ENCODE measurements at places on chromosomes 2 and 18.

DNA sequence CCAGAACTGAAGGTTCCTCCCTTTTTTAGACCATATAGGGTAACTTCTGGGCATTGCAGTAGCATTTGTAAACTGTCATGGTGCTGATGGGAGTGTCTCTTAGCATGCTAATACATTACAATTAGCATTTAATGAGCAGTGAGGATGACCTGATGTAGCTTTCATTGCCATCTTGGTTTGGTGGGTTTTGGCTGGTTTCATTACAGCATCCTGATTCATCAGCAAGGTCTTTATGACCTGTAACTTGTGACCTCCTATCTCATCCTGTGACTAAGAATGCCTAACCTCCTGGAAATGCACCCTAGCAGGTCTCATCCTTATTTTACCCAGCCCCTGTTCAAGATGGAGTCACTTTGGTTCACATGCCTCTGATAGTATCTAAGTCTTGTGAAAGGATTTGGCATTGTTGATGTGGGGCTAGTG lies 159.0 kb downstream of the TMX3 start:
- no peak for DNase-seq

DNA sequence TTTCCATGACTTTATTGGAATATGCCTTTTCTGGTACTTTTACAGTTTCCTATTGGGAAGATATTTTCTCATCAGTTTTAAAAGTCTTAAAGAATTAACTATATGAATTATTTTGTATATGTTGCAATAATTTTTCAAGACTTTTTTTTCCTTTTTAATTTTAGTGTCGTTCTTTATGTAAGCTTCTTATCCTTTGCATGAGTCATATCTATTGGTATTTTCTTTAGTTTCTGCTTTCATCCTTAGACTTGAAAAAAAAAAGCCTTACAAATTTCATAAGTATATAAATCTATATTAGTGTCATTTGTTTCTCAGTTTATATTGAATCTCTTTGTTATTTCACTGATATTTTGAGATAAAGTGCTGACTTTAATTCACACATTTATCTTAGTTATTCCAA lies 94.9 kb downstream of the DSEL start:
- DNase-seq = no peak

DNA sequence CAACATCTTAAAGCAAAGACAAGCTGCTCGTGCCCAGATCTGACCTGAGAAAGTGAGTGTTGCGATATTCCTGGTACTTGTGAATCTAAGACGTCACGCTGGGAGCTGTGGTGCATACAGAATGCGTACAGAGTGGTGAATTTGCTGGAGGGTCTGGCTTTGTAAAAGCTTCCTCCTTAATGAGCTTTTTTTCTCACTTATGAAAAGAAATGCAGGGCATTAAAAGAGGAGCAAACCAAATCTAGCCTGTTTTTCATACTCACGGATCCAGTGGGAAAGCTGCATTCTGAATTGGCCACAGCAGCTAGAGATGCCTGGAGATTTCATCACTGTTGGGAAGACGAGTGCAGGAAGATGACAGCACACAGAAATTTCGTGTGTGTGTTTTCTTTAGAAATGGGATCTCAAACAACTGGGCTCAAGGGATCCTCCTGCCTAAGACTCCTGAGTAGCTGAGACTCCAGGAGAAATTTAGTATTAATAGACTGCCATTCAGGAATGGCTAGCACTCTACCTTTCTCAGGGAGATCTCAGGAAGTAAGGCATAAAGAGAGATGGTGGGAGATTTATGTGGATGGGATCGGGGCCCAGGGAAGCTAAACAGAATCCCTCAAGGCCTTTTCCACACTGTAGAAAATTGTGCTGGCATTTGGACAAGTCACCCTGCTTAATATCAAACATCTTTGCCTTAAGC lies 181.3 kb downstream of the ALPK2 start:
- no peak for DNase-seq

GRCh38 chr2:70519453-70519852 lies 34.2 kb downstream of the TGFA start:
- DNase-seq = no peak

- DNase-seq = no peak
These were observed 292.1 kb upstream of the KLHL29 start for GRCh38 chr2:23092831-23093230.

DNA sequence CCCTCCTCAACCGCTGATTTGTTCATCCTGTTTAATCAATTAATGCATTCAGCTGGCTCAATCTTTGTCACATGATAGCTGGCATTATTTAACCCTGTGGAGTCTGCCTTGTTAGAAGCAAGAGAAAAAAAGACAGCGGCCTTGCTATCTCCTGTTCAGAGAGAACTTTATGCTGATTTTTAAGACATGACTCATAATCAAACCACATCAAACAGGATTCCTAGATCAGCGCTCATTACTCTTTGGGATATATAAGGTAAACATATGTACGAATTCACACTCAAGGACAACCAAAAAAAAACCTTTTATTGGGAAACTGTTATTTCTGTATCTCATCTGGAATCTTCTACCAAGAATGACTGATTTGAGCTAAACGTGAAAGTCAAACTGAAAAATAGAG lies 195.1 kb downstream of the C1D start:
- DNase-seq = no peak

DNA sequence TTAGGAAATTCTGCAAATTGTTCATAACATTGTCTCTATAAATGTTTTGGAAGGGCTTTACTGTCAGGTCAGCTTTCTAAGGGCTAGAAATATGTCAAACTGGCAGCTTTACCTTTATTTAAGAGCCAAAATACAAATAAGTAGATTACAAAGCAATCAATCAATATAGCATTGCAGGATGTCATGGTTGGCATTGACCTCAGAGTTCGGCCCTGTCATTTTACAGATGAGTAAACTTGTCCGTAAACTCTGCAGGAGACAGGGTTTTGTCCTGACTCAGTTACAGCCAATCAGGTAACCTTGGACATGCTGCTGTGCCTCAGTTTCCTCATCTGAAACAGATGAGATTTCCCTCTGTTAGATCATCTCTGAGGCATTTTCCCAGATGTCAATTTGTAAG lies 25.9 kb upstream of the ZEB2 start:
- DNase-seq = no peak

- DNase-seq = no peak
These were observed 59.6 kb downstream of the STPG4 start for GRCh38 chr2:47095349-47096020.

- no peak for DNase-seq
These were observed 208.6 kb upstream of the APCDD1 start for GRCh38 chr18:10245846-10246175.

DNA sequence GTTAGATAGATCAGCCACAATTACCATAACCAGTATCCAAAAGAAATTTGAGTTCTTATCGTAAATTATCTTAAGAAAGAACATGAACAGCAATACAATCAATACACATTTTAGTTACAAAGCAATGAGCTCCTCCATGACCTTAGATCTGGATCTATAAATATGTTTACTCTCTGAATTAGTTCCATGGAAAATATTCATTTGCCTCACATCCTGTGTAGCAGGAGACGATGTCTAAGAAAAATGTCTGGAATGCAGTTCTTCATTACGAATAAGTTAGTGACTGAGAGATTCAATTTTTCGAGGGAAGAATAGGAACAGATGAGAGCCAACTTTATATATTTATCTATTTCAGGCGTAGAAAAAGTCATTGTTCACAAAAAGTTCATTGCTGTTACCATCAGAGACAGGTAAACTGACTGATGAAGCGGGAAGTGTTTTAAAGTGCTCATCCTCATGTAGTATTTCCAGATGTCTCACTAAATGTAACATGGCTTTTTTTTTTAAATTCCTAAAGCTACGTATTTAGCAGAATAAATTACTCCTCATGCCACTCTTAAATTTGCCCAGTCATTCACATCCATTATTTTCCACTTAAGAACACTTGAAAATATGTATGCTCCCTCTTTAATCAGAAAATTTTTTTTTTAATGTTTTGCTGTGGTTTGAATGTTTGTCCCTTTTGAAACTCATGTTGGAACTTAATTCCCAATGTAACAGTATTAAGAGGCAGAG lies 106.5 kb upstream of the SCN1A start:
- DNase-seq = no peak

- no peak for DNase-seq
These were observed 29.0 kb upstream of the GIGYF2 start for GRCh38 chr2:232667989-232668583.

DNA sequence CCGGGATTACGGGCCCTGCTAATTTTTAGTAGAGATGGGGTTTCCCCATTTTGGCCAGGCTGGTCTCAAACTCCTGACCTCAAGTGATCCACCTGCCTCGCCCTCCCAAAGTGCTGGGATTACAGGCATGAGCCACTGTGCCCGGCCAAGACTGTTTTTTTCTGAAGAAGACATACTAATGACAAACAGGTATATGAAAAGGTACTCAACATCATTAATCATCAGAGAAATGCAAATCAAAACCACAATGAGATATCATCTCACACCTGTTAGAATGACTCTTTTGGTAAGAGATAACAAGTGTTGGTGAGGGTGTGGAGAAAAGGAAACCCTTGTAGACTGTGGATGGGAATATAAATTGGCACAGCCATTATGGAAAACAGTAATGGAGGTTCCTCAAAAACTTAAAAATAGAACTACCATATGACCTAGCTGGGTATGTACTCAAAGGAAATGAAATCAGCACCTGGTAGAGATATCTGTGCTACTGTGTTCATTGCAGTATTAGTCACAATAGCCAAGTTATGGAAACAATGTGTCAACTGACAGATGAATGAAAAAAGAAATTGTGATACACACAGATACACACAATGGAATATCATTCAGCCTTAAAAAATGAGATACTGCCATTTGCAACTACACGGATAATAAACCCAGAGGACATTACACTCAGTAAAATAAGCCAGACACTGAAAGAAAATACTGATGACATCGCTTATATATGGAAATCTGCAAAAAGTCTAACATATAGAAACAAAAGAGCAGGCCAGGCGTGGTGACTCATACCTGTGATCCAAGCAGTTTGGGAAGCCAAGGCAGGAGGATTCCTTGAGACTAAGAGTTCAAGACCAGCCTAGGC lies 20.8 kb downstream of the SOS1 start:
- DNase-seq = no peak

GRCh38 chr2:158460632-158461297 lies 4.0 kb downstream of the PKP4 start:
- DNase-seq = no peak

GRCh38 chr2:68099260-68099659 lies 36.5 kb upstream of the C1D start:
- DNase-seq = no peak

- no peak for DNase-seq
These were observed 447.7 kb downstream of the SOX11 start for GRCh38 chr2:6139916-6140315.

GRCh38 chr2:100674666-100675065 lies 111.9 kb downstream of the PDCL3 start:
- DNase-seq = no peak

GRCh38 chr2:98293030-98293429 lies 53.2 kb upstream of the CNGA3 start:
- no peak for DNase-seq

- DNase-seq = no peak
These were observed 257.3 kb downstream of the GLI2 start for GRCh38 chr2:120992791-120993555.

DNA sequence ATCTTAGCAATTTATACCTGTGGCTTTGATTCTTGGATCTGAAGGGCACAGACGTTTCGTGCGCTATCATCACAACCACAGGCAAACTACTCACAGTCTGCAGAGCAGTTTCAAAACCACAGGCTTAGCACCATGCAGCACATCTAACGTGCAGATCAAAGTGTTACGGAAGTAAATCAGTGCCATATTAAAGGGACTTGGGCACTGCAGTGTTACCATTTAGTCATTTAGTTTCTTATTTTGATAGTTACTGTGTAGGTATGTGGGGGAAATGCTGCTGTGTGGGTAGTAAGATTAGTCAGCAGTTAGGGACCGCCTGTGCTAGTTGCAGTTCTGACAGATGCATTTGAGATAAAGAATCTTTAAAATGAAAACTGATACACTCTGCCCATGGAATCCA lies 384.0 kb downstream of the NBAS start:
- DNase-seq = peak; percentile 69

- DNase-seq = peak; percentile 24
These were observed 4.9 kb upstream of the SIX2 start for GRCh38 chr2:45014016-45014702.

- DNase-seq = no peak
These were observed 101.5 kb upstream of the GALNT5 start for GRCh38 chr2:157155992-157156391.

- no peak for DNase-seq
These were observed 47.5 kb downstream of the ZNF638 start for GRCh38 chr2:71379086-71379485.

DNA sequence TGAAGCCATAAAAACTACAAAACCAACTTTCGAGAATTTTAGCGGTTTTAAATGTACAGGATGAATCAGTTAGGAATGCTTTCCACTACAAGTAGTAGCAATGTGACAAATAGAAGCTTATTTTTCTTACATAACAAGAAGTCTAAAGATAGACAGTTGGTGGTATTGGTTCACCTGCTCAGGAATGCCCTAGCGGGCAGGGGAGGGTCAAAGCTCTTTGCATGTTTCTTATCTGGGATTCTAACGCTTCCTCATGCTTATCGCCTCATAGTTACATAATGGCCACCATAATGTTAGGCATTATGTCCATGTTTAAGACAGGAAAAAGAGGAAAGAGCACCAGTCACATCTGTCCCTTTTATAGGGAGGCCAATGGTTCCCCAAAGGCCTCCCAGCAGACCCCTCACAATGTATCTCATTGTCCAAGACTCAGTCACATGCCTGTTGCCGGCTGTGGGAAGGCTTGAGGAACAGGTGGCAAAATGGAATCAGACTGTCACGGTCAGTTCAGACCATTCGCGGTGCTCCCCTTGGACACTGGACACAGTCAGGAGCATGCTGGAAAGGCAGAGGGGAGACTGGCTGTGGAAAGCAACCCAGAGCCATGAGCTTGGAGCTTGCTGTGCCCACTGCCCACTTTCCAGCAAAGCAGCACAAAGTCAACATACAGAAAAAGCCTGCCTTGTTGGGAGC lies 69.4 kb upstream of the ODC1 start:
- no peak for DNase-seq

DNA sequence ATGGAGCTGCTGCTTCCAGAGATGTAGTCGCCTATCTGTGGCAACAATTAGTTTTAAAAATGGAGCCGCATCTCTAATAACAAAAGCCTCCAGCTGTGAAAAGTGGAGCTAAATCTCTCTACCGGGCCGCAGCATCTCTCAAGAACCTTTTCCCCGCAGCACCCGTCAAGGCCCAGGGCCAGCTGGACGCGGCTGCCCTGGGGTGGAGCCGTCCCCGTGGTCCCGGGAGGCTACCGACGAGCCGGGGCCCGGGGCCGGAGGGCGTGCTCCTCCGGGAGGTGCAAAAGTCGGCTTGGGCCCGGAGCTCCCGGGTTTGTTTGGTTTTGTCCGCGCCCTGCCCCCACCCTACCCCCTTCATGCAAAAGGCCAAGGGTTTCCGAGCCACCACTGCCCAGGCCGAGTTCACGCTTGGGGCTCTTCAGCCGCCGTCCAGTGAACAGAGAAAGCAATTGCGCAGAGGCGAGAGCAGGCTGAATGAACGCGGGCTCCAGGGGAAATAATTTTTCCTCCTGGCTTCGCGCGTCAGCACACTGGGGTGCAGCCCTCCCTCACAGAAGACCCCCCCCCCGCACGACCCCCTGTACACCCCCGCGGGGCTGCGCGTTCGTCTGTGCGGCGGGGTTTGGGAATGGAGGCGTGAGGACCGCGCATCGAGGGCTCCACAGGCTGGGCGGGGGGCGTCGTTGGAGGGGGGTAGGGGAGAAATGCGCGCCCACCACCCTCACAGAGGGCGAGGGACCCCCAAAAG lies 557 bp upstream of the GREB1L start:
- no peak for DNase-seq

GRCh38 chr2:48885841-48886240 lies 130.3 kb upstream of the LHCGR start:
- no peak for DNase-seq

Measured in activated T-helper 2 cell treated with anti-CD3 and anti-CD28 coated beads, Interferon-gamma antibody, Interleukin-2, Interleukin-4, amounts not matched to agents 10 μg/mL and 5 μg/mL and 100 μg/mL, durations not matched to agents 14 hours and 24 hours and 36 hours (primary cell).